ENCODE measurements at places on chromosomes 12 and 14. TPM values are rescaled to one million over a fixed set of nuclear protein-coding genes. Genes with fewer than 3 reads are reported as not detected.

The C12orf50 gene
- not detected for total RNA-seq

The PPFIBP1 gene
- 27.2 TPM for total RNA-seq

The NFATC4 gene
- 0.31 TPM for total RNA-seq

The TCL1B gene
- not detected for total RNA-seq

The BCAT1 gene
- 10.5 TPM for total RNA-seq

The KRT6B gene
- total RNA-seq, result not detected

The RIMKLB gene
- total RNA-seq, result 15.5 TPM

The FAIM2 gene
- not detected for total RNA-seq

The VPS29 gene
- total RNA-seq, result 154 TPM

The IFI27 gene
- total RNA-seq, result 2.4 TPM

The RDH16 gene
- not detected for total RNA-seq

The MGP gene
- total RNA-seq, result not detected

The FAM186B gene
- 0.16 TPM for total RNA-seq

The LUM gene
- not detected for total RNA-seq

The IGF1 gene
- total RNA-seq, result not detected

The PPP1R1A gene
- 0.24 TPM for total RNA-seq

The BCL11B gene
- total RNA-seq, result 0.38 TPM

The LYZ gene
- 0.45 TPM for total RNA-seq

The P2RX7 gene
- not detected for total RNA-seq

The LALBA gene
- not detected for total RNA-seq

The TMEM229B gene
- 0.23 TPM for total RNA-seq

The NUP37 gene
- total RNA-seq, result 81.9 TPM

The ACSM4 gene
- total RNA-seq, result not detected

The CHPT1 gene
- 72.2 TPM for total RNA-seq

The TPPP2 gene
- not detected for total RNA-seq

The RILPL1 gene
- 9.9 TPM for total RNA-seq

All from A549 treated with GW870086 at 1 μM for 4 hours (cell line).